ENCODE measurements at places on chromosomes 3 and 15.

DNA sequence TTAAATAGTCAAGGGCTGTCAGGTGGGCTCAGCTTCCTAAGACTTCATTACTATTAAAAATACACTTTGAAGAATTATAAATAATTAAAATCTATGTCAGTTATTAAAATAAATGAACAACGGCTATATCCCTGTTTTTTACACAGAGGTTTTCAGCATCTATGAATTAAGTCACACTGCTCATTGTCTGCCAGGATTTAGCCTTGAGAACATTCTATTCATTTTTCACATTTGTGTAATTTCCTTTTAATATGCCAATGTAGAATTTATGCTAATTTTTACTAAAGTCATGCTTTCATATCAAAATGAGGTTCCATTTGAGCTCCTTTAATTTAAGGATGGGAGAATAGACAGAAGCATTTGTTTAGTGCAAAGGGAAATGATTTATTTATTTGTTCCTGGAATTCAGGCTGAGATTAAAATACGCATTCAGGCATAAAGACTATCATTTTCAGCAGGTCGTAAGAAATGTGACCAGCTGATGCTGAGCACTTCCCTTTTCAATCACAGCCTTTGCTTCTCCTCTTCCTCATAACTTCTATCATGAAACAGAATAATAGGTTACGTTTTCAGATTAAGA, 345.1 kb downstream of the MFSD1 start:
- no peak for DNase-seq

- DNase-seq = no peak
These were observed 53.8 kb upstream of the CORO2B start for GRCh38 chr15:68524753-68525584.

GRCh38 chr3:37813403-37813802, 48.3 kb upstream of the CTDSPL start:
- DNase-seq = no peak

- no peak for DNase-seq
These were observed 25.5 kb downstream of the OSBPL10 start for GRCh38 chr3:31955581-31955980.

GRCh38 chr3:167228135-167228534, 152.0 kb downstream of the ZBBX start:
- DNase-seq = no peak

DNA sequence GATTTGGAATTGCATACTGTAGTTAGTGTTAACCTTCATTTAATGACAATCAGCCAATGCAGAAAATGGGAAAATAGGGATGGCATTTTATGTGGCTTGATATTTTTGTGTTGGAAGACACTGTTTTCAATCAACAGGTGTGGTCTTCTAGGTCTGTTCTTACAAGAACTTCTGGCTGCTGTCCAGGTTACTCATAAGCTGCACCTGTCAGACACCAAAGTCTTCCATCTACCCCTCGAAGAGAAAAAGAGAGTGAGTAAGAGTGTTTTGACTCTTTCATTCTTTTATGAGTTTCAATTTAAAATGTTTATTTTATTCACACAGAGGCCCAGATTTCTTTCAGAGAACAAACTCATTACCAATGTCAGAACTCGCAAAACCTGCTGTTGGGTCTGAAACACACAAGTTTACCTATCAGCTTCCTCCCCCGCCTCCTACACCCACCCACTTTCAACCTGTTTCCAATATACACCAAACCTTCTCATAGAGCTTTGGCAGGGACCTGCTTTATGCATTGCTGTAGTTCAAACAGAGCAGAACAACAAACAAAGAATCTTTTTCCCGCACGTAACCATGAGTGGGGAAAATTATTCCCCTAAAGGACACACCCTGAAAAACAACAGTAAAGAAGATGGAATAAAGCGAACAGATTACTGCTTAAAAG, 767.7 kb upstream of the ALCAM start:
- DNase-seq = no peak

GRCh38 chr3:30686176-30686575, 79.8 kb downstream of the TGFBR2 start:
- no peak for DNase-seq

GRCh38 chr3:135452881-135453280, 512.6 kb upstream of the PPP2R3A start:
- DNase-seq = no peak

DNA sequence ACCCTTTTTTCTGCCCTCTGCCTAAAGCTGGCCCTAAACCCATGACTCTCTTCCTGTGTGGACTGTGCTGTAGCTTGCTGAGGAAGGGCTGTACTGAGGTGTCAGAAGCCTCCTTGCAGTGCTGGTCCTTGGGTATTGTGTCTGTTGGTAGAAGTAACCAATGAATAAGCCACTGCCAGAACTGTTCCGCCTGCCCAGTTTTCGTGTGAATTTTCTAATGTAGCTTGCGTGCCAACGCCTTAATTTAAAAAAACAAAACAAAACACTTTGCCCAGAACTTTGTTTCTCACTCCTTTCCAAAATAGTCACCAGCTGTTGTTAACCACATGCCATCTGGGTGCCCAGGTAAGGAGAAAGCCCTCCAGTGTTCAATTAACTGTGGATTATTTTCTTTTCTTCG, 101.9 kb downstream of the KLHL25 start:
- no peak for DNase-seq

GRCh38 chr3:45673273-45673672, 15.9 kb upstream of the SACM1L start:
- no peak for DNase-seq

- DNase-seq = no peak
These were observed 239.9 kb upstream of the TBC1D5 start for GRCh38 chr3:17982211-17982880.

Data from stimulated activated CD8-positive, alpha-beta memory T cell treated with anti-CD3 and anti-CD28 coated beads, Interleukin-7, amount 100 ng/mL, for 24 hours (primary cell).